ENCODE measurements at places on chromosomes 3 and 15. TPM values are rescaled to one million over a fixed set of nuclear protein-coding genes. Genes with fewer than 3 reads are reported as not detected.

Gene GHRL
- not detected for total RNA-seq

Gene RASGRF1
- not detected for total RNA-seq

Gene ALG1L2
- total RNA-seq = 0.37 TPM

Gene TGM4
- under 0.01 TPM for total RNA-seq

Gene KCNH8
- total RNA-seq = not detected

Gene FEZF2
- not detected for total RNA-seq

Gene PLD1
- 7.7 TPM for total RNA-seq

Gene KNG1
- not detected for total RNA-seq

Gene TMEM266
- not detected for total RNA-seq

Gene ASB14
- total RNA-seq = not detected

Gene SRGAP3
- total RNA-seq = 5.1 TPM

Gene MYLK
- total RNA-seq = 6.8 TPM

Gene SH2D7
- not detected for total RNA-seq

Gene ARPC4
- 242 TPM for total RNA-seq

Gene ST3GAL6
- total RNA-seq = 0.59 TPM

Gene COL6A5
- total RNA-seq = not detected

Gene GOLGA6L4
- total RNA-seq = 0.78 TPM

Gene PROS1
- 38.6 TPM for total RNA-seq

Gene MAP1A
- total RNA-seq = 45.4 TPM

Gene PCCB
- 38.9 TPM for total RNA-seq

Gene CYP8B1
- total RNA-seq = not detected

Gene GHSR
- total RNA-seq = not detected
